ENCODE measurements at places on chromosomes 6 and 20.

DNA sequence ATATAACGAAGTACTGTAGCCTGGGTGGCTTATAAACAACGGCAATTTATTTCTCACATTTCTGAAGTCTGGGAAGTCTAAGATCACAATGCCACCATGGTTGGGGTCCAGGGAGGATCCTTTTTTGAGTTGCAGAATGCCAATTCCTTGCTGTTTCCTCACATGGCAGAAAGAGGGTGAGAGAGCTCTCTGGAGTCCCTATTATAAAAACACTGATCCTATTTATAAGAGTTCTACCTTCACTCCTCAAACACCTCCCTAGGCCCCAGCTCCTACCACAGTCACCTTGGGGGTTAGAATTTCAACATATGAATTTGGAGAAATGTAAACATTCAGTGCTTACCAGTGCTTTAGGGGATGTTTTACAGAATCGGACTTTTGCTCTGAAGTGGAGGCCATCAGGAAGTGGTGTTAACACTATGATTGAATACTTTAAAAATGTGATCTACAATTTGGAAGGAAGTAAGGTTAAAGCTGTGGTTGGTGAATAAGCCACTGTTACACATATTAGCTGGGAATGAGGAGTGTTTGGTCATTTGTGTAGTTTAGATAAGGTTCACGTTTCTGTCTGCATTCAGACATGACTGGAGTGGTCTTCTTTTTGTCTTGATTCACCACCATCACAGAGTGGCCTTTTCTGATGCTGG is 79.9 kb upstream of the SPTLC3 start:
- DNase-seq = peak; percentile 89

GRCh38 chr20:43408848-43409576 is 48.7 kb upstream of the SRSF6 start:
- DNase-seq = no peak

GRCh38 chr6:145315982-145316600 is 419.2 kb downstream of the EPM2A start:
- DNase-seq = no peak

GRCh38 chr20:21099751-21100577 is 6.2 kb downstream of the LINC00237 start:
- DNase-seq = no peak

GRCh38 chr6:10410207-10411050 is 4.4 kb downstream of the TFAP2A start:
- no peak for DNase-seq

DNA sequence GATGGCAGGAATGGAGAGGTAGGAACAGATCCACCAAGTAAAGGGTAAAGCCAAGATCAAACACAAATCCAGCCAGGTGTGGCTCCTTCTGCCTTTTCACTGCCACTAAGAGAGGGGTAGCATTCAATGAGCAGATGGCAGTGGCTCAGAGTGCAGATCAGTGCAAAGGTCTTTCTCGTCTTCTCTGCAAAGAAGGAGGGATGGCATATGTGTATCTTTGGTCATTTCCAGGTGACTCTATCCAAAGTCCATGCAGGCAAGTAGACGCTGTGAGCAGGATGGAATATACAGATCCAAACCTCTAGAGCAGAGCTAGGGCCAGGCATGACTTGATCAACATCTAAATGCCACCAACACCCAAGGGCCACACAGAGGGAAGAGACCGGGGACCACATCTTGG is 6.9 kb downstream of the BANF2 start:
- DNase-seq = no peak

DNA sequence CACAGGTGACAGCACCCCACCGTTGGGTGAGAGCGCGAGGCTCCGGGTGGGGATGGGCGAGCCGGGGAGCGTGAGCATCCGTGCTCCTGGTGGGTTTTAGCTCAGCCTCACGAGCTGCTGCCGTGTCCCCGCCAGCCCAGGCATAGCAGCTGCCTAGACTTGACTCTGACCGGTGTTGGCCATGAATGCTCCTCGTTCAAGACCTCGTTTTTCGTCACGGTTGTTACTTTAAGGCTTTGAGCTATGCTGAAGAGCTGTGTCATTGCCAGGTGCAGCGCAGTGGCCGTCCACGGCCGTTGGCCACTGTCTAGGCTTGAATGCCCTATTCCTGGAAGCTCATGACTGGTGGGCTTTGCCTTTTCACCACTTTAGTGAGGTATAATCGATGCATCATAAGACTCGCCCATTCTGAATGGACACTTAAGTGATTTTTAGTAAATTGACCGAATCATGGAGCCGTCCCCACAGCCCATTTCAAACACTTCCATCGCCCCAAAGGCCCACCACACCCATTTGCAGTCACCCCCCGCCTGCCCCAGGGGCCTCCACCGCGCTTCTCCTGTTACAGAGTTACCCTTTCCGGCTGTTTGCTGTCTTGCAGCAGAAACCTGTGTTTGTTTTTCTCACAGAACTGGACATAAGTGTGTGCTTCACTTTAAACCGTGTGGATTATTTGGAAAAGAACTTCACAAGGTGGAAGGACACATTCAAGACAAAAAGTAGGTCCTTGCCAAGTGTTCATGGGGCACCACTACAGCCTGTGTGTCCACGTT is 21.4 kb upstream of the ADRM1 start:
- DNase-seq = no peak

Measured in foreskin keratinocyte (primary cell).